Stimulated activated CD4-positive, alpha-beta T cell treated with anti-CD3 and anti-CD28 coated beads, TNF-alpha, amount 100 ng/mL, for 24 hours (primary cell): ENCODE measurements at places on chromosomes 1 and 21.

DNA sequence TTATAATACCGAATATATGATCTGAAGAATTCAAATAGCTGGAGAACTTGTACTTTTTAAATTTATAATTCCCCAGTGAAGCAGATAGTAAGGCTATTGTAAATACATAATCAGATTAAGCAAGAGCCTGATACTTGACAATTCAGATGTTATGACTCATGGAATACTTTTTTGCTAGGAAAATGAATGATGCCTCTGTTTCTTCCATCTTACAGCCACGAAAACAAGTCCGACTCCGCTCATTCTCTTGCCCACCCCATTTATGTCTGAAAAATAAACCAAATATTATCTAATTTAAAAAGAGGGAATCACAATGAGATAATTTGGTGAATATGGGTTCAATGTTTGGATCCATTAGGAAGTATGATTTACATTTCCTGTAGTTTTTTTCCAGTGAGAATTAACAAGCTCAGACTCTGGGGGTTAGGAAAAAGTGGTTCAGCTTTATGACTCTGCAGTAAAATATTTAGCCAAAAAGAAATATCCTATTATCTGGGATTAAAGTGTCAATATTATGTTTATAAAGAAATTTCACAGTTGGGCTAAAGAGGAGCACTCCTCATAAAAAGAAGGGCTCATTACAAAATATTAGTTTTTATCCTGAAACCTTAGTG is 50.4 kb upstream of the DAB1 start:
- no peak for DNase-seq

DNA sequence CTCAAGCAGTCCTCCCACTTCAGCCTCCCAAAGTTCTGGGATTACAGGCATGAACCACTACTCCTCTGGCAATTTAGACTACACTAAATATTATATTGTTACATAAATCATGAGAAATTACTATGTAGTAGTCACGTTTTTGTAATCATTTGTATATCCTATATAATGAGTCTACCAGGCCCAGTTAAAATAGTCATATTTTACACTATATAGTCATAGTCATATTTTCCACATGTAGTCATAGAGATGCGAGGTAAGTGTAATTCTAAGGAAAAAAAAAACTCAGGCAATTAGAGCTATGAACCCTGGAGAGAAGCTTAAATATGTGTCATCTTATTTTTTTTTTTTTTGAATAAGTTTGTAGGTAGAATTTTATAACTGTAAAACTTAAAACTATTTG is 90.0 kb downstream of the FNBP1L start:
- DNase-seq, result no peak

- no peak for DNase-seq
Measured at GRCh38 chr1:152002960-152003359, 9.3 kb upstream of the S100A10 start.

DNA sequence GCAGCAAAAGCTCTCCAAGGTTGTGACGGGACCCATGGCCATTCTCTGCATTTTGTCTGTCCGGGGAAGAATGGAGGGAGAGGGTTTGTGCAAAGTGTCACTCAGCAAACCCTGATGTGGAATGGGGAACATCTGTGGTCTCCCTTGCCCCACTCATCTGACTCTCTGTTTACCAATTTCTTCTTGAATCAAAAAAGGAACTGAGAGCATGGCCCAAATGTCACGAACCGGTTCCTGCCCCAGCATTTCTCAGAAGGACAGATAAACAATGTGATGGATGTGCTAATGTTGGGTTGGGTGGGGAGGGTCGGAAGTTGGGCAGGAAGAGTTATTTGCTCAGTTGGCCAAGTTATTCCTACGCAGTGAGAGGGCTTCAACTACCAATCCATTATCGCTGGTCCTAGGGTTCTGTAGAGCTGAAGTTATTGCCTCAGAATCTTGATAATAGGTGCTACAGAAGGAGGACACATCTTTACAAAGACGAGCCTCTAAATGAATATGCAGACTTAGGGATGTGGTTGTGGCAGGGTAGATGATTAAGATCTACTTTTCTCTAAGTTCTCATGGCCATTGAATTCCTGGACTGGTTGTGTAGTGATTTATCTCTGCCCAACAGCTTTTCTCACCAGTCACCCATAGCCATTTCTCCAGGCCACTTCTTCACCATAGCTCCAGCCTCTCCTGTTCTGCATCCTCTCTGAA is 9.6 kb upstream of the DUSP12 start:
- DNase-seq, result no peak

DNA sequence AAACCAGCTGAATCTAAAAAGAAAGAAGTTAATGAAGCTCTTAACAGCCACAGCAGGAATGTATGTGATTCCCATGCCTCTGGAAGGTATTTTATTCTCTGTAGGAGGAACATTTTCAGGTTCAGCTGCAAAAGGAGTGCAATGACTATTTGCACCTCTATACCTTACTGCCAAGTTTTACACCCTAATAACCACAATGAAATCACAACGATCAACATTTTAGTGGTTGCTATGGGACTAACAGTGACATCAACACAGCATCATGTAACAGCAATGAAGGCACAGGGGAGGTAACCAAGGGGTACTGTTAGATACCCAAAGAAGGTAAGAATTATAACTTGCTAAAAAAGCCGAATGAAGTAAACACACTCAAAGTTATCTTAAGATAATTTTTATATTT is 116.3 kb upstream of the HP1BP3 start:
- no peak for DNase-seq

- DNase-seq, result no peak
Measured at GRCh38 chr1:65068202-65069010, 79.6 kb upstream of the AK4 start.

- DNase-seq, result no peak
Measured at GRCh38 chr1:117794073-117794472, 135.3 kb downstream of the GDAP2 start.

DNA sequence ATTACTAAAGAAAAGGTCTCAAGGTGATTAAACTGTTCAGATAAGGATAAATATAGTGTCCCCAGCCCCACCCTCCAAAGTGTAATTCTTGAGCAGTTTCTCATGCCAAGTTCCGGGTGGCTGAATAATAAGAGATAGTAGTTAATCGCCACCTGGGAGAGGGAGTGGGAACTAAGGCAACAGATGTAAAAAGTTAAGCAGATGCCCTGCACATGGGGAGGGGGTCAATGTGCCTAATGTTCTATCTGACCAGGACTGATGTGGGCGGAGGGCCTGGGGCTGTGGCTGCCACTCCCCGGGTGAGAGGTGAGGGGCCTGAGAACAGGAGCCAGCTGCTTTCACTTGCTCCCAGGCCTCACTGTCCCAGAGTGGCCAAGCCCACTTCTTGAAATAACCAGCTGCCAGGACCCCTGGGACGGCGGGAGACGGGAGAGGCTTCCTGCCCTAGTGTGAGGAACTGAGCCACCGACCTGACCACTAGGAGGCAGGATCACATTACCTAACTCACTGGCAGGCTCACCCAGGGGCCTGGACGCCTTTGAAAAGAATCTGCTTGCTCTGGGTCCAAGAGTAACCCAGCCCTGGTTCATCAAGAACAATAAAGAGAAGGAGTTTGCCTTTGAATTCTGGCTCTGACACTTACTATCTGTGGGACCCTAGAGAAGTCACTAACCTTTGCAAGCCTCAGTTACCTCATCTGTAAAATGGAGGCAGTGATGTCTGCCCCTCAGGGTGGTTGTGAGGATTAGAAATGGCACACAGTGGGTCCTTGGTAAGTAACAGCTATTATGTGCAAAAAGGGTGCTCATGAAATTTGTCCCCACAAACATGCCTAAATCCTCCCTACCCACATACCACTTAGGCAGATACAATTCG is 179.2 kb downstream of the ATG4C start:
- DNase-seq, result peak; percentile 16

DNA sequence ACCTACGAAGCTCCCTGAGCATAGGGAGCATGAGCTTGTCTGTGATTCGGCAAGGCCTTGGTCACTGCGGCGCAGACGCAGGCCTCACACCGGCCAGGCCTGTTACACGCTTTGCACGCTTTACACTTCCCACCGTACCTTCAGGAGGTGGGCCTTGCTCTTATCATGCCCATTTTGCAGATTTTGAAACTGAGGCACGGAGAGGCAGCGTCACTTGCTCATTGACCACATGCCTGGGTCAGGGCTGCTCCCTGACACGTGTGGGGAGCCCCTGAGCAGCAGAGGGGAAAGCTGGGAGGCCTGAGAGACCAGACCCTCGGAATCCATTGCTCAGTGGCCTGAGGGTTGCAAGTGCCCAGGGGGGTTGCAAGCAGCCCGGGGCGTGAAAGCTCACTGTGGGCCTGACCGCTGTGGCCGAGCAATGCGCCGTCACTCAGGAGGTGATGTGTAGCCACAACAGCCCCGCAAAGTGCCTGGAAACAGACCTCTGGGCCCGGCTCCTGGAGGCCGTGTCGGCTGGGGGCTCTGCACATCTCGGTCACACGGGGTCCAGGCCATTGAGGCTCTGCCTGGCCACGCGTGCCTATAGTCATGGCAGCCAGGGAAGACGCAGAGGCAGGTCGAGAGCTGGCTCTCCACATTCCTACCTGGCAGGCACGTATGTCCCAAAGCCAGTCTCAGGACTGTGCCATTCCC is 6.9 kb downstream of the ARHGEF16 start:
- DNase-seq, result no peak

GRCh38 chr1:83897516-83897915 is 101.4 kb downstream of the TTLL7 start:
- no peak for DNase-seq

GRCh38 chr1:58968360-58968952 is 184.6 kb upstream of the JUN start:
- no peak for DNase-seq

DNA sequence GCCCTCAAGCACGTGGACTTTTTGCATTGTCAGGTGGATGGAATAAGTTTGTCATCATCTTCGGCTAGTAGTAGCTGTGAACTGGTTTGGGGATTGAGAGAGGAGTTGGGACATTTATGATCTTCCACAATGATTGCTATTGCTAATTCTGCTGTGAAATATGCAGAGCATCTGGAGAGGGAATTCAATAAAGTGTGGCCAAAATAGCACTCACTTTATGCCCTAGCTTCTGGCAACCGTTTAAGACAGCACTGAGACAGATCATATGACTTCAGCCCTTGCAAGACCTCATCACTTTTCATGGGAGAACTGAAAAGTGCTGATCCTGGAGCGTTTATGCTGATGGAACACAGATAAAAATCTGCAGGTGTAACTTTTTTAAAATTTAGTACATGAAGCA is 360.8 kb downstream of the GPATCH2 start:
- DNase-seq, result no peak

GRCh38 chr21:45709173-45709572 is 65.6 kb downstream of the PCBP3 start:
- DNase-seq, result no peak

- no peak for DNase-seq
Measured at GRCh38 chr21:19320291-19320690, 916.7 kb upstream of the TMPRSS15 start.

DNA sequence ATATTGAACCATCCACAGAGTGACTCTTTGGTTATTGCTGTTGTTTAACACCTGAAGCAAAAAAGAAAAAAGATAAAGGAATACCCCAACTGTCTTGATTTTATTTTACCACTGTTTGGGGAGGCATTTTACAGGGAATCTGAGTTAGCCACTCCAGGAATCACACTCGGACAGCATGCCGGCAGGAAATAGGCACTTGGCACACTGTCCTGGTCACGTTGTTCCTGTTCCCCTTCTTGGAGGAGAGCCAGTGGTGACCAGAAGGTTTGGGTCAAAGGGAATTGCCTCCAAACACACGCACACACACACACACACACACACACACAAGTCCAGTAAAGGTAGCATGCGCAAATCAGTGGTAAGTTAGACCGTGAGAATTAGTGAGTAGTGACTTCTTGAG is 13.8 kb downstream of the RGS4 start:
- DNase-seq, result no peak

GRCh38 chr1:152191260-152191659 is 32.2 kb upstream of the RPTN start:
- no peak for DNase-seq

DNA sequence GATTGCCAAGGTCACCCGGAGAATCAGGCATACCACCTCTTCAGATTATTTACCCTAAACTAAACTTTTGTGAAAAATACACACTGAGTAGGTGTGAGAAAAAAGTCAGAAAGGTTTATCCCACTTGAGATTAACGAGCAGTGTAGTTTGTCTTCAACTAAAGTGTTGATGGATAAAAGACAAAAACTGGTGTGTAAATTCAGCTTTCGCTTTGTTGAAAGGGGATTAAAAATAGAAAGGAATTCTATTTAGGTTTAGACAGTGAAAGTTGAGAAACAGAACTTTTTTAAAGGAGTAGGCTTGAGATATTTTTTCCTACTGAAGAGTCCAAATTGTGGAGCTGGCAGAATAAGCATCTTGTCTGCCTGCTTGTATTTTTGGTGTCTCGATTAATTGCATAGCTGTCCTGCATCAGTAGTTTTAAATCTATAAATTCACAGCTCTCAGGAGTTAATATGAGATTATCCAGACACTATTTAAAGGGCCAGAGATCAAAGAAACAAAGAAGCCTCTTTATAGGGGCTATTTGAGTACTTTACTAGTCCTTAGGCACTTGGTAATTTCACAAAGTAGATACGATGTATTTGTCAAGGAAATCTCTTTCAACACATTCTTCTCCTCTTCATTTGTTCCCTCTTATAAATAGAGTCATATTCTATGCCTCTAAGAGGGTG is 46.7 kb upstream of the RABGAP1L start:
- DNase-seq, result no peak

GRCh38 chr1:210711825-210712612 is 383.3 kb downstream of the HHAT start:
- DNase-seq, result no peak

- peak; percentile 52 for DNase-seq
Measured at GRCh38 chr1:9539829-9540550, 725 bp downstream of the SLC25A33 start.

DNA sequence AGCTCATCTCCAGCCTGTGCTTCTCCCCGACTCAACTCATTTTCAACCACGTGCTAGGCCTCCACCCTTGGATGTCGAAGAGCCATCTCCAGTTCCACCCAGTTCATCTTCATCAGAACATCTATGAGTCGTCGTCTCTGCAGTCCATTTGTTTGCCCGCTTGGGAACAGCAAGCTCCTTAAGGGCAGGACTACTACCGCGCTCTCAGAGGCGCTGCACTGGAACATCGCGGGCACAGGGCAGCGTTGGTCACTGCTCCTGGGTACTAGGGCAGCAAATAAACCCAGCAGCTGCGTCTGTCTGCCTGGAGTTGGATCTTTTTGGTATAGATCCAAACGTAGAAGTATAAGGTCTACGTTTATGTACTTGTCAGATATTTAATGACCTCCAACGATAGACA is 478 bp upstream of the PRDM2 start:
- no peak for DNase-seq

- DNase-seq, result no peak
Measured at GRCh38 chr1:92968138-92969032, 7.1 kb upstream of the DIPK1A start.

DNA sequence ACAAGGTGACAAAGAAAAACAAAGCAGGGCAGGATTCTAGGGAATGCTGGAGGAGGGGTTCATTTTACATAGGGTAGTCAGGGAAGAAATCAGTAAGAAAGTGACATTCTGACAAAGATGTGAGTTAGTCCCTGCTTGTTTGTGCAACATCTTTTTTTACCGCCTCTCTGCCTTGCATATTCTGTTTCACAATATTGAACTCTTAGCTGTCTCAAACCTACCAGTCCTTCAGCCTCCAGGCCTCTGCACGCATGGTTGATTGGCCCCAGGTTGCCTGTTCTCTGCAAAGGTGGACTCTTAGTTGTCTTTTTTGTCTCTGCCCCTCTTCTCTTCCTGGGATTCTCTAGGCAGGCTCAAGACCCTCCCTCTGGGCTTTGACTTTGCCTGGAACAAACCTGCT is 152.2 kb upstream of the RUNX1 start:
- DNase-seq, result no peak

GRCh38 chr1:234608911-234609690 is 877 bp downstream of the IRF2BP2 start:
- DNase-seq, result peak; percentile 29
